Activated T-cell treated with anti-CD3 and anti-CD28 coated beads for 48 hours (primary cell): ENCODE measurements at places on chromosomes 5 and 9.

DNA sequence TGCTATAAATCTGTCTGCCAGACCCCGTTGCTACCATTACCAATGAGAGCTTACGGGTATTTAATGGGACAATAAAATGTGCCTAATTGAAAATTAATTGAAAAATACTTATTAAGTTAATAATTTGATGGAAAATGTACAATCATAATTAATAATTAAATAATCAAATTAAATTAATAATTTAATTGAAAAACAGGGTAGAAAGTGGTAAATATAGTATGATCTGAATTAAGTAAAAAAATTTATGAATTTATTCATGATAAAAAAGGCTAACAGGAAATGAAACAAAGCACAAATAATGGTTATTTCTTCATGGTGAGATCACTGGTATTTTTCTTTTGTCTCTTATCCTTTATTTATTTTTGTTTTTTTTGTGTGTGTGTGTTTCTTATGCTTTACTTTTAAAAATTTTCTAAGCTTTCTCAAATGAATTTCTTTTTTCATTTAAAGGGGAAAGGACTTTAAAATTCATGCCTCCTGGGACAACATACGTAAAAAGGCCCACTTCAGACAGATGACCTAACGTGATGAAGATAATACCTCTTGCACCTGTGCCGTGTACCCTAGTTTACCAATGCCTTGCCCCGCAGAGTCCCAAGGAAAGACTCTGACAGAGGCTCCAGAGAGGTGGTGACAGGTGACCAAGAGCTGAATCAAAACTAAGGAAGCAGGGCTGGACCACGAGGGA is 24.0 kb upstream of the RXRA start:
- no peak for DNase-seq

DNA sequence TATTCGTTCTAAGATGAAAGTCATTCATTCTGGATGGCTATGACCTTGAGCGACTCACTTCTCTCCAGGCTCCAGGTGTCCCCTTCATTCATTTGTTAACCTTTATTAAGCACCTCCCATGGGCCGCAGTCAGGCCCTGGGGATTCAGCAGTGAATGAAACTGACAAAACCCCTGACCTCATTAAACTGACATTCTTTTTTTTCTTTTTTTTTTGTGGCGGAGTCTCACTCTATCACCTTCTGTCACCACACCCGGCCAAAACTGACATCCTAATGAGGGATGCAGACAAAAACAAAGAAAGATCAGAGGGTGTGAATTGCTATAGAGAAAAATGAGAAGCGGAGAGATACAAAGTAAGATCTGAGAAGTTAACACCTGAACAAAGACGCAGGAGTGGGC is 16.5 kb upstream of the ODF2 start:
- DNase-seq, result no peak

GRCh38 chr9:89482901-89483361 is 15.0 kb downstream of the SEMA4D start:
- no peak for DNase-seq

DNA sequence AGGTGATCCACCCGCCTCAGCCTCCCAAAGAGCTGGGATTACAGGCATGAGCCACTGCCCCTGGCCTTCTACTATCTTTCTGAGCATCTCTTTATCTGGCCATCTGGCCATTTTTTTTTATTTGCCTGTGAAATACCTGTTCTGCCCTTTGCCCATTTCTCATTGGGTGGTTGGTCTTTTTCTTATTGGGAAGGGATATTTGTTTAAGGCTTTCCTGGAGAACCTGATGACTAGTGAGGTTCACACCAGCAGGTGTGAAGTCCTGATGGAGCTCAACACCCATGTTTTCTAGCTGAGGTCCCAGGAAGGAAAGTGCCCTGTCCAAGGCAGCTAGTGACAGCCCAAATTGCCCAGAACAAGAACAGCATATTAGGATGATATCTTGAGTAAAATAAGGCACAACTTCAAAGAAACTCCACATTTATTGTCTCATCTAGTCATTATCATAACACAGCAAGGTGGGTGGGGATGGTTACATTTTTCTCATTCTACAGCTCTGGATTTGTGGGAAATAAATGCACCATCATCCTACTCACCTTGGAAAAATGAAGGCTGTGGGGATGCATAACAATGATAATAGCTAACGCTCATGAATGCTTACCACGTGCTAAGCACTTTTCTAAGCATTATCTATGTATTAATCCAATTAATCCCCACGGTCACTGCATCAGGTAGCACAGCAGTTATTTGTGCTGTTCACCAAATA is 20.3 kb downstream of the SLC36A3 start:
- DNase-seq, result no peak

GRCh38 chr5:177403102-177403791 is 2.8 kb upstream of the PFN3 start:
- DNase-seq, result peak; percentile 36

DNA sequence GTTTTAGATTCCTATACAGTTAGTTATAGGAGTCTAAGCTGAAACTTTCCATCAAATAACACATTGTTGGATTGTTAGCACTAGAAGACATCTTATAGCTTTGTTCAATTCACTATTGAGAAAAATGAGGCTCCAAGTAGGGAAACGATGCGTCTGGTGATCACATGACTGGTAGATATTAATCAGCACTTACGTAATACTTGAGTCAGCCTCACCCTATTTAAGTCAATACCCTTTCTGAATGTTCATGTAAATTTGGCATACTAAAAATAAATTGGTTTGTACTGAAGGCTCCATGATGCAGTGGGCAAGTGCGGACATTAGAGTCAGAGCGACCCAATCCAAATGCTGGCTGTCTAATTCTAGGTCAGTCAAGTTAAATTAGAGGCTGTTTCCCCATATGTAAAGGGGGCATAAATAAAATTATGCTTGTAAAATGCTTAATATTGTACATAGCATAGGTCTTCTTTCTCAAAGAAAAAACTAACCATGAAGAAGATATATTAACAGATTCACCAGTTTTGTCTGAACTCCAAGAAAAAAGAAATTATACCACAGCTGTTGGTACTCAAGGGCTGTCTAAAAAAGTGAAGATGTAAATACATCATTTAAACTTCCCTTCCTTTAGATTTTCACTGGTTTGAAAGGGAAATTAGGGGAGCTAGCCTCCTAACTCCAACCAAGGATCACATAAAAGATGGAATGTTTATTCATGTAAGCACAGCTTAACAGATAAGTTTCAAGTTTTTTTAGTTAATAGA is 406.6 kb upstream of the TLE4 start:
- DNase-seq, result no peak
